ENCODE measurements at places on chromosomes 4 and X.

- peak; percentile 45 for DNase-seq
Measured at GRCh38 chr4:99886146-99886545, 8.1 kb downstream of the LAMTOR3 start.

DNA sequence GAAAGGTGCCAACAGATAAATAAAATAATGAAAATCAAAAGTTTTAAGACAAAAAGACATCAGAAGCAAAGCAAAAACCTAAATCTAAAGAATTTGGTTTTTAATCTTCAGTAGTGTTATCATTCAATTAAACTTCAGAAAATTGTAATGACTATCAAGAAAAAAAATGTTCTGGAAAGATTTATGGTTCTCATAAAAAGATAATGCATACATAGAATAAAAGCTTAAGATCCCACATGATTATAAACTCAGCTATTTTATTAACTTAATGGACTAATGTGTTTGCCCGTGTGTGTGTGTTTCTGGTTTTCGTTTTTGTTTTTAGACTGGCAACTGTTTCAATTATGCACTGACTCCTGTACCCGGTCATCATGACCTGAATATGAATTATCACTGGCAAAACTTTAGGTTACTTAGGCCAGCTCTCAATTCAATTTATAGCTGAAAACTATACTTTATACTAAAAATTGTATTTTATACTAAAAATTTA lies 217.5 kb upstream of the DKK2 start:
- DNase-seq = no peak

- DNase-seq = no peak
Measured at GRCh38 chr4:177671387-177671786, 229.2 kb upstream of the AGA start.

DNA sequence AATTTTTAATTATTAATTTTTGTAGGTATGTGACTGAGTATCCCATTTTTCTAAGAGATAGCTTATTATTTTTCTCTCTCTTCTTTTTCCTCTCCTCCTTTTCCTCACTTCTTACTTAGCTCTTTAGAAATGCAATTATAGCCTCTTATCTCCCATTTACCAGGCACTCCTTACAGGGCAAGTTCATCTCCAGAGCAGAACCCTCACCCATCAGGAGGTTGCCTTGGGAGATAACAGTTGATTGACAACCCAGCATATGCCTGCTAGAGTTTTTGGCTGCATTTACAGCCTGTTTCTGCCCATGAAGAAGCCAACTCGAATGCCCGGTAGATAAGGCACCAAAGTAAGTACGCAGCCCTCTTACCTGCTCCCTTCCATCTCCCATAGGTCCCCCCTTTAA lies 572.9 kb upstream of the ZFP42 start:
- no peak for DNase-seq

DNA sequence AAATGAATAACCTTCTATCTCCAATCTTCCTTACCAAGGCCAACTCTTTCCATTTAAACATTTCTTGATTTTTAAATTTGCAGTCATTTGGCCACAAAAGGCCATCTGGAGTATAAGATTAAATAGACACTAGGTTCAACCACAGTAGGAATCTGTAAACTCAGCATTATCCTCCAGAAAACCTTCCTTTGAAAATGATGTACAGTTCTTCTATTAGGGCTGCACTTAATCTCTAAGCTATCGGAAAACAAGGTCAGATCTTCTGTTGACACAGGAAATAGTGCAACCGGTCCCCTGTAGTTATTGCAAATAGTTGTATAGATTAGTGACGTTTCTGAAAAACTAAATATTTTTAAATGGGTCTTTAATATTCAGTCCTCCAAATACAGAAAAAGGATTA lies 359.0 kb upstream of the ATOH1 start:
- DNase-seq = no peak

DNA sequence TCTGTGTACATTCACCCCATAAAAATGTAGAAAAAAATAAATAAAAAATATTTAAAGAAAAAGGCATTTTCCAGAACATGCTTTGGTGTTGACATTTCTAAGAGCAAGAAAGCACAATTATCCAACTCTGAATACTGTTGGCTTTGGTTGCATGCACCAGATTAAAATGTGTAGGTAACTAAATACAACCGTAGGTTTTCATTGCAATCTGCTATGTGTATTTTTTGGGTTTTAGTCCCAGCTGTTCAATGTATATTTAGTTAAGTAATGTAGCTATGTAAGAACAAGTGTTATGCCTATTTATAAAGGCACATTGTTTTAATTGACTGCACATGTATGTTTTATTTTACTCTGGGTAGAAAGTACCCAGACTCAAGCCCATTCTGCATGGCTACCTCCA lies 108.1 kb upstream of the PAQR3 start:
- DNase-seq = no peak

Measured in cardiac fibroblast (primary cell).